ENCODE measurements at places on chromosomes 11 and 22.

DNA sequence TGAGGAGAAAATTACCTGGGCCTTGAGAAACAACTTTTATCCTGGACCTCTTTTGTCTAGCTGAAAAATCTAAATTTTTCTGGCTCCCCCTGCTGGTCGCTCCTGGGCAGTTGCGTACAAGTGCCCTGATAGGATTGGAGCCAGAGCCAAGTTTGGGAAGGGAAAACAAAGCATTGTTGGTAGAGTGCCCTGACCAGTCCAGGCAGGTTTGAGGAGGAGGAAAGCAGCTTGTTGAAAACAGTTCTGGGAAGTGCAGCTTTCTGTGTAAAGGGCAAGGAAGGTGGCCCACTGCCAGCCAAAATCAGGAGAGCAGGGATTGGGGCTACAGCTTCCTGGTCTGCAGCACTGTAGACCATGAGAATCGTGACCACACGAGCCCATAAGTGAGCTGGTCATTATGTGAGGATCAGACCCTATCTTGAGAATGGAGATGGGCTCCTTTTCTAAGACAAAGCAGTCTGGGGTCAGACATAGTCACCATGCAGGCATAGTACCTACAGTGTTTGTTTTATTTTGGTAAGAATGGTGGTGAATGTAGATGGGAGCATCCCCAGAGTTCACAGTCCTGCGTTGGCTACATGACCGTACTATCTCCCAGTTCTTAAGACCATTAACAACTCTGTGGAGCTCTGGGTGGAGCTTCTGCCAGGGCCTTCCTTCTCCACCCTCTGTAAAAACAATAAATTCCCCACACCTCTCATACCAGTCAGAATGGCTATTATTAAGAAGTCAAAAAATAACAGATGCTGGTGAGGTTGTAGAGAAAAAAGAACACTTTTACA, 21.3 kb upstream of the PIK3IP1 start:
- peak; percentile 86 for DNase-seq

DNA sequence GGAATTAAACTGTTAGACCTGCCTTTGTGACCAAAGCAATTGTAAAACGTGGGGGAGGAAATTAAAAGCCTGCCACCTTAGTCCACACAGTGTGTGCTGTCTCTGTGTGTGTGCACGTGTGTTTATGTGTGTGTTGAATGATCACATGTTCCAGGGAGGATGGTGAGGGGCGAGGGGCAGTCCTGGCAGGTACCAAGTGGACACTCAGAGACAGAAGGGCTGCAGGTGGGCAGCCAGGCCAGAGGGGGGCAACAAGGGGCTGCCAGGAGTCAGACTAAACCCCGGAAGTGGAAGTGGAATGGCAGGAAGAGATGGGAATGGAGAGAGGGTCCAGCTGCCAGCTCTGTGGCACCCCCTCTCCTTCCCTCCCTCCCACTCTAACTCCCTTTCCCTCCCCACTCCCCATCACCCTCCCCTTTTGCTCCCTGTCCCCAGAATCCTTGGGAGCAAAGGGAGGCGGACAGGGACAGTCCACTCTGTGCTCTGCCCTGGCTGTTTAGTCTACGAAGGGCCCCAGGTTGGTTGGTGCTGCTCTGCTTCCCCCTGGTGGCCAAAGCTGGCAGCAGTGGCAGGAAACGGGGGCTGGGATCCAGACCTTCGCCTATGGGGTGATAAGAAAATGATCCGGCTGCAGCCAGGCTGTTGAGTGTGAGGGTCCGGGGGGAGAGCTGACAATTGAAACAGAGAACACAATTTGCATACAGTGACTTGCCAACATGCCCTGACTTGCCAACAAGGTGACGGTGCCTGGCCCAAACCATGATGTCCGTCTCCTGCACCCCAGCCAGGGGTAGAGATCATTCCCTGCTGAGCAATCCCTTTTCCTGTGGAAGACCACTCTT, 24.4 kb downstream of the P2RY2 start:
- peak; percentile 52 for DNase-seq

DNA sequence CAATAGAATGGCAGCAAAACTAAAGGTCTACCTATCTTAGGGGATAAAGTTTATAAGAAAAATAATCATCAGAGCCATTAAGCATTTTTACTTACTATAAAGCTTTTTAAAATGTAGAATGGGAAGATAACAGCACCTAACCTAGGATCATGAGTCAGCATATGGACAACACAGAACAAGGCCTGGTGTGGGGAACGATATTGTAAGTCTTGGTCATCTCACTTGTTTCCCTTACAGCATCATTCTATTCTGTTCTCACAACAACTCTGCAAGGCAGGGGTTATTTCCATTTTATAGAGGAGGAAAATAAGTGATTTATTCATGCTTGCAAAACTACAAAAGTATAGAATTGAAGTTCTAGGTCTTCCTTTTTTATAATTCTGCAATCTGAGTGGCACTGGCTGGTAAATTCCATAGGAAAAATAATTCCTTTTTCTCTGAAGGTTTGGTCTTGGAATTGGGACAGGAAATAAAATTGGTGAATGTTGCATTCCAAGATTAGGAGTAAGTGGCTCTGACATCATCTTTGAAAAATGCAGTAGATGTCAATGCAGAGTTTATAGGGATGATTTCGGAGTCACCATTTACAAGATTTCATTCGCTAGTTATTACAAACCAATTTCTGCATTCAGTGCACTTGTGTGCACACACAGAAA, 423.0 kb downstream of the DYNC2H1 start:
- DNase-seq: no peak

DNA sequence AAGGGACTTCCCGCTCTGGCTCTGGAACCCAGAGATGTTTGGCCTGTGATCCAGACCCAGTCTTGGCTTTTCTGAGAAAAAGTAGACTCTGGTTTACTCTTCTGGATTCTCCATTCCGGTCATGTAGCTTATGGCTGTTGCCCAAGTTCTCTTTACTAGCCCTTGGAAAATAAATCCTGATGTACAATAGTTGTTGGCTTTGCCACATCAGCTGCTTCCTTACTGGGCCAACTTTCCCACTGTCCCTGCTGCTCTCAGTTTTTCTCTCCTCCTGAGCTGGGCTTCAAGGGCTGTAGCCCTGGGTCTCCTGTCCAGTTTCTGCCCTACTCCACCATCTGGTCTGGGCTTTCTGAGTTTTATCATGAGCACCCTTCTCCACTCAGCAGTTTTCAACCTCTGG, 12.5 kb downstream of the PATZ1 start:
- DNase-seq: no peak

- DNase-seq: no peak
These were observed 61.3 kb downstream of the SBF2 start for GRCh38 chr11:10232756-10233155.

GRCh38 chr11:65260756-65261590, 789 bp upstream of the POLA2 start:
- no peak for DNase-seq

DNA sequence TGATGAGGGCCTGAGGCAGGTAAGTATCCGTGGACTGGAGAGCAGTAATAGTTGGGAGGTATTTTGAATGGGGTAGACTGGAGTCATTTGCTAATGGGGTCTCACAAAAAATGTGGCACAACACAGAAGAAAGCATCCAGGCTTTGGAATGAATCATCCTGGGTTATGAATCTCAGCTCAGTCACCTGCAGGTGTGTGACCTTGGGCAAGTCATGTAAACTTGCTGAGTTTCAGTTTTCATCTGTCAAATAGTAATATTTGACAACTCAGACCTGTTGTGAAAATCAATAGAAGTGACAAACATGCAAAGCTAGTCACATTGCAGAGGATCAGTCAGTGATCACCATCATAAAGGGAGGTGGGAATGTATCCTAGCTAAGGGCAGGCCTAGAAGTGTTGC, 232.0 kb upstream of the TENM4 start:
- no peak for DNase-seq

- no peak for DNase-seq
These were observed 186.5 kb downstream of the HIPK3 start for GRCh38 chr11:33443684-33444083.

DNA sequence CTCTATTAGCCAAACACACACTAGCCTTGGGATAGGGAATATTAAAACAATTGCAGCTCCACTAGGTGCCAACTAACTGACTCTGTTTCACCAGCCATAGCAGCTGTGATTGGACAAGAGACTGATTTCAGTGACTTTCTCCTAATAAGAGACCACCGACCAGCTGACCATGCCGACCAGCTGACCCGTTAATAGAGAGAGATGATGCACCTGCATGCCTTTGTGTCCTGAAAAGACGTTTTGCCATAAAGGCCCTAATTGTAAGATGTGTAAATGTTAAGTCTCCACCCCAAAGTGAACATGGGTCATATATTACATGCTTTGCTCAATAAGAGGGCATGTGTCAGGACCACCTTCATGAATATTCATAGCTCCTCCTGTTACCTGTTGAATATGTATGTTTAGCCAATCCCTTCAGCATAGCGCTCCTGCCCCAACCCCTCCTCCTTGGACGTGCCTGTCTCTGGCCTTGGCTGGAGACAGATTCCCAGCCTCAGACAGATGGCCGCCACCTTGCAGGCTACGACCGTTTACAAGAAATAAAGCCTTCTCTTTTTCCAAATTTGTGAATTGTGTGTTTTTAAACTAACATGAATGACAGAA, 1.3 kb upstream of the NADSYN1 start:
- peak; percentile 11 for DNase-seq

- DNase-seq: no peak
These were observed 35.1 kb downstream of the TP53I11 start for GRCh38 chr11:44915621-44916020.

GRCh38 chr11:69840371-69841169, 21.4 kb upstream of the FGF3 start:
- DNase-seq: peak; percentile 55

GRCh38 chr22:33896575-33897447, 23.5 kb downstream of the LARGE1 start:
- DNase-seq: no peak

GRCh38 chr11:93476796-93477195, 66.4 kb downstream of the SMCO4 start:
- no peak for DNase-seq

- DNase-seq: no peak
These were observed 181.5 kb downstream of the TMEM135 start for GRCh38 chr11:87219266-87219665.

DNA sequence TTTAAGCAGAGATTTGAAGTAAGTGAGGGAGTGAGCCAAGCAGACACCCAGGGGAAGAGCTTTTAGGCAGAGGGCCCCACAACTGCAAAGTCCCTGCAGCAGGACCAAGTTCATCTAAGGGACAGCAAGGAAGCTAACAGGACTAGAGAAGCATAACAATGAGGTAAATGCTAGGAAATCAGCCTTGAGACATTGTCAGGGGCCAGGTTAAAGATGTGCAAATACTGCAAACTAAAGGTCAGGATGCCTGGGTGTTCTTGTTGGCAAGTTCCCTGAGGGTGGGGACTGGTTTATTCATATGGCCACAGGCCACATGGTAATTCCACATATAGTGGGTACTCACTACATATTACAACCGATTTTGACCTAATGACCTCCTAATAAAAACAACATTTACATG, 399.2 kb upstream of the NARS2 start:
- DNase-seq: no peak

GRCh38 chr11:70906101-70906500, 346.3 kb downstream of the SHANK2 start:
- DNase-seq: no peak

DNA sequence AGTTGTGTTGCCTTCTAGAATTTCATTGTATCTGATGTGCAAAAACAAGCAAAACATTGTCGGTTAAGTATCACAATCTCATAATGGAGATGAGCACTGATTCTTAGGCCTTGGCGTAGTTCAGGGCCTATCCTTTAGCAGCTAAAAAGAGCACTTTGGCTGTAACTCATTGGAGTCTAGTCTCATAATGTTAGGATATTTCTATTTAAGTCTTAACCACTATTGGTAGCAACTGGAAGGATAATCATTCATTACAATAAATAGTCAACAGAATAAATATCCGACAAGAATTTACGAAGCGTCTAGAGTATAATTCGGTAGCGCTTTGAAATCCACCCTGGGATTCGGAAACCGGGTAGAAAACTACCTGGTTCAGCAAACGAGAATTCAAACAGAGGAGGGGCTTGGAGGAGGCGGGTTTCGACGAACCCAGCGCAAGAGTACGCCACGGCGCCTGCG, 461 bp upstream of the EED start:
- peak; percentile 76 for DNase-seq

DNA sequence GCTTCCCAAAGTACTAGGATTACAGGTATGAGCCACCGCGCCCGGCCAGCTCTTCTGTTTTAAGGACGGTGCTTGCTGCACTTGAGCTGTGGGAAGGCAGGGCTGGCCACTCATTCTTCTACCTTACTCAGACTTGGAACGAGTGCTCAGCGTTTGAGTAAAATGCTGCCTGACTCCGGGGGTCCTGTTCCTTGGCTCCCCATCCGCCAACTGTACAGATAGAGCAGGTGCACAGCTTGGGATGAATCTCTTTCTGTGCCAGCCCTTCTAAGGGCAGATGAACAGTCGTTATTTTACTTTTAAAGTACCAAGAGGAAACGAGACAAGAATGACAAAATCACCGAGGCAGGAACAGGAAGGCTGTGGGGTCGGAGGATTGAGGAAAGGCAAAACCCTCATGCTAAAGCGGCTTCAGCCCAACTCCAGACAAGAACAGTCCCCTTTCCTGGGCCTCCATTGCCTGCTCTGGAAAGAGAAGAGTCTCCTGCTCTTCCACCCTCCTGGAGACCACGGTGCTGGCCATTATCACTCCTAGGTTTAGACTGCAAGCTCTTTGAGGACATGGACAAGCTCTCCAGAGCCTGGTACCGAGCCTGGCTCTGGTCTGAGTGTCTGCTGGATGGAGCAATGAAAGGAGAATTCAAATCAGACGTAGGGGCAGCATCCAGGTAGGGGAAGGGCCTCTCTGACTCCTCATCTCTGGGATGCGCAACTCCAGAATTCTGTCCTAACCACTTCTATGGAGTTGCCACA, 1.1 kb upstream of the SUN2 start:
- no peak for DNase-seq

- peak; percentile 63 for DNase-seq
These were observed 20.3 kb downstream of the TEF start for GRCh38 chr22:41401781-41402648.

All from tibial artery (tissue), 4 donors.